Activated CD8-positive, alpha-beta memory T cell treated with anti-CD3 and anti-CD28 coated beads for 4 hours (primary cell): ENCODE measurements at places on chromosomes 1 and 21.

GRCh38 chr1:104830534-104830933 lies 1080.8 kb downstream of the AMY1C start:
- DNase-seq = no peak

DNA sequence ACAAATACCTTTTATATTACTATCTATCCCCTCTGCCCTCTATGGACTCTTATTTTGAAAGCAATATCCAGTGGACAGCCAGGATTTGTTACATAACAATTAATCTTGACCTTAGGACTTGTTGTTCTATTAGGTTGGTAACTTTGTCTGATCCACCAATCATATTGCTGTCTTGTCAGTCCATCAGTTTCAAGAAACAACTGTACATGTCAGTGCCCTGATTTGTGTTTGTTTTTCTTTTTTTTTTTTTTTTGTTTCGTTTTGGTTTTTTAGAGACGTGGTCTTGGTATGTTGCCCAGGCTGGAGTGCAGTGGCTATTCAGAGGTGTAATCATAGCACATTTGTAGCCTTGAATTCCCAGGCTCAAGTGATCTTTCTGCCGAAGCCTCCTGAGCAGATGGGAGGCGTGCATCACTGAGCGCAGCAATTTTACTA lies 1.5 kb upstream of the SCP2 start:
- no peak for DNase-seq

DNA sequence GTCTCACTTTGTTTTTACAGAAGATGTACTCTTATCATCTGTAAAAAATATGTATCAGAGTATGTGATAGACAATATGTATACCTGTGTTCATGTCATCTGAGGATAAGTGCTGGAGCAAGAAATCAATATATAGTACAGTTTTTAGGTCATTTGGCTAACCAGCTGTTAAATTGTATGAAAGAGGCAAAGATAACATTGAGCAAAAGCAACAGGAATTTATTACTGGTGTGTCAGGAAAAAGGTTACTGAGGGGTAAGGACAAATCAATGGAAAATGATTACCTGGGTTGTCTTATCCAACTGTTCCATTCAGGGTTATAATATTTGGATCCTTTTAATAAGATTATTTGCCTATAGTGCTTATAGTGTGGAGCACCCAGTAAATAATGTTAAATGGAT lies 4.9 kb downstream of the HIPK1 start:
- no peak for DNase-seq

- no peak for DNase-seq
These were observed 108.7 kb upstream of the ACTRT2 start for GRCh38 chr1:2912424-2913061.

GRCh38 chr1:172781513-172782140 lies 122.7 kb downstream of the FASLG start:
- no peak for DNase-seq

DNA sequence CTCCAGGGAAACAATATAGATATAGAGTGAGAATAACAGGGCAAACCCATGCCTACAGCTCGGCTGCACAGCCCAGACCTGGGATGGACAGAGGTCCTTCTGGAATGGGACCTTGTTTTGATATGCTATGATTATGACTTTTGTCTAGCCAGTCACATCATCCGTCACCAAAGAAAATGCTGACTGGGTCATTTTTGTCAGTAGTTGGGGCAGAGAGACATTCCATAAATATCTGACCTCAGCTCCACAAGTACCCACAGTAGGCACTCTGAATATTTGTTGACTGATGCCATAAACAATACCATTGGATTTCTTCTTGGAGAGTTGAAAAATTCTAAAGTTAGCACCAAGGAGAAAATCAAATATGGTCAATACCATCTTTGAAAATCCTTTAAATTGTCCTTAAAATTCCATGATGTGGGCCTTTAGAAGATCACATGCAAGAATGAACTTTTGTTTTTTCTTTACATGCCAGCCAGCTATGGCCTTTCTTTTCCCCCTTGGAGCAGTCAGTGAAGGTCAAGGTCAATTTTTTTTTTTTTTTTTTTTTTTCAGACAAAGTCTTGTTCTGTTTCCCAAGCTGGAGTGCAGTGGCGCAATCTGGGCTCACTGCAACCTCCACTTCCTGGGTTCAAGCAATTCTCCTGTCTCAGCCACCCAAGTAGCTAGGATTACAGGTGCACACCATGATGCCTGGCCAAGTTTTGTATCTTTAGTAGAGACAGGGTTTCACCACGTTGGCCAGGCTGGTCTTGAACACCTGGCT lies 7.3 kb downstream of the TMCO4 start:
- no peak for DNase-seq

DNA sequence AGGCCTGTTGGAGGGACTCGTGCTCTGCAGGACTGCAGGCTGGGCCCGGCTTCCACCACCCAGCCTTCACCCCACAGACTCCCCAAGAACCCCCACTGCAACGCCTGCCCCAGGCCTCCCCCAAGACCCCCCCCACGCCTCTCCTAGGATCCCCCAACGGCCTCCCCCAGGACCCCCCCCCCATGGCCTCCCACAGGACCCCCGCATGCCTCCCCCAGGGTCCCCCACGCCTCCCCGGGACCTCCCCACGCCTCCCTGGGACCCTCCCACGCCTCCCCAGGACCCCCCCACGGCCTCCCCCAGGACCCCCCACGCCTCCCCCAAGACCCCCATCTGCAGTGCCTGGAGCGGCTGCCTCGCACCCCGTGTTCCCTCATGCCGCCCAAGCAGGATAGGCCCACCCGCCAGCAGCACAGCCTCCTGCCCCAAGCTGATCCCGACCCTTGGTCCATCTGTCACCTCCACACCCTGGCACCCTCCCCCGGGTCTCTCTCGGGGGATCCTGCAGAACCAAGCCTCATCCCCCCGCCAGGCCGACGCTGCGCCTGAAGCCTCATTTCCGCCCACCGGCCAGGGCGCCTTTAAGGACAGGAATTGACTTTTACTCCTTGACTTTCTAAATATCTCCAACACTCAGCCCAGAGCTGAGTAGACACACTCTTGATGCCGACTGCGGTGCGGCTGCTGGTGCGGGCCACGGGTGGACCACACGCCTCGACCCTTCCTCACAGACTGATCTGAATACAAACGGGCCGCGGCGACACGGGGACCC lies 14.1 kb upstream of the RNF223 start:
- DNase-seq = no peak

DNA sequence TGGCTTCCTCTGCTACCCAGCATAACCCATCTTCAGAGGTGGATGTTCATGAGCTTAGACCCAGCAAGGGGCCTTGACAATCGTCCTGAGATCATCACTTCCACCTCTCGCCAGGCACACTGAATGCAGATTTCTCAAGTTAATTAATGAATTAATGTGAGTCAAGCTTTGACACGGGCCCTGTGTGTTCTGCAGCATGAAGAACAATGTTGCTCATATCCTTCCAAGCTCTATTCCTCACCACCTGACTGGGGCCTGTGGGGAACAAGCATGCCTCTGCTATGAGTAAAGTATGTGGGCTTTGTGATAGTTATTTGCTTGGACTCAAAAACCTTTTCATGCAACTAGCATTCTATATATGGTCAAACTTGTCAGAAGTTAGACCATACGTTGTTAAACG lies 122.0 kb downstream of the SEC16B start:
- DNase-seq = no peak

GRCh38 chr1:215282557-215282956 lies 200.0 kb downstream of the KCNK2 start:
- DNase-seq = no peak

DNA sequence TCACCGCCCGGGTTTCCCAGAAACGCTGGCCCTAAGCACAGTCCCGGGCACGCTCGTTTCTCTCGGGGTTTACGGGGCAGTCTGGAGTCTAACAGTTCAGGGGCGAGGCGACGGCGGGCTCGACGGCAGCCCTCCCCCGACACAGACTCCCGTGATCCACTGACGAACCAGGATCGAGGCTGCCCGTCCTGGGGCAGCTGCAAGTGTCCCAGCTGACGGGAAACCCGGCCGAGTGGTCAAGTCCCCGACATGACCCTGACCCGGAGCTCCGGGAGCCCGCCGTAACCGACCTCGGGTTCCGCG lies 494 bp downstream of the UBE2J2 start:
- no peak for DNase-seq

DNA sequence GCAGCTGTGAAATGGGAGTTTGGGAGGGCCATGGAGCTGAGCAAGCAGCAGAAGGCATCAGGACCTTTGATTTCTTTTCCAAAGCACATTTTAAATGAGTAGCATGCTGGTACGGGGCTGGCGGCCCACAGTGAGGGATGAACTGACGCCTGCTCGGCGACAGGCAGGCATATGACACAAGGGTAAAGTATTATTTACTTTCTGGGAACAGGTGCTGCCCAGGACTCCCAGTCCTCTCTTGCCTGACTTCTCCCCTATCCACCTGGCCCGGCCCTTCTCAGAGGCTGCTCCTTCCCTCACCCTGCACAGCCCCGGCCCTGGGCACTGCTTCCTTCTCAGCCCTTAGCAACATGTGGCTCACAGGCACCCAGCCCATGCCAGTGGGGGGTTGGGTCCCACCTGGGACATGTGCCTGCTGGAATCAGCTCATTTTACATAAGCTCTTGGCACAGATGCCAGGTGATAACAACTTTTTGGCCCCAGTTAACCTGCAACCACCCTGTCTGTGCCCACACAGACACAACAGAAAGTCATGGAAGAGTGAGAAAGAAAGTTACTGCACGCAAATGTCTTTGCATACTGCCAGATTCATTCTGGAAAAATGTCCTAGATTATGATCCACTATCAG lies 112.3 kb upstream of the GADD45A start:
- no peak for DNase-seq

DNA sequence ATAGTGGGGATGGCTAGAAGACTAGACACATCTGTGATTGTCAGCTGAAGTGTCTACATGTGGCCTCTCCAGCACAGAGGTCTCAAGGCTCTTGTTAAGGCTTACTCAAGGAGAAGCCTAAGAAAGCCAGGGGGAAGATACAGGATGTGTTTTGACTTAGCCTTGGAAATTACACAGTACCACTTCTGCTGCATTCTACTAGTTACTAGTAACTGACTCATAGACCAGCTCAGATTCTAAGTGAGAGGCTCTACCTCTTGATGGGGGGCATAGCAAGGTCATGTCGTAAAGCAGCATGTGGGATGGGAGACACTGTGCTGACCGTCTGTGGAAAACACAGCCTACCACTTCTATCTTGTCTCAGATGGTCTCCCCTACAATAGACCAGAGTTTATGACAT lies 99.5 kb downstream of the UBE2U start:
- no peak for DNase-seq

GRCh38 chr1:169245706-169246105 lies 121.9 kb downstream of the NME7 start:
- DNase-seq = no peak

DNA sequence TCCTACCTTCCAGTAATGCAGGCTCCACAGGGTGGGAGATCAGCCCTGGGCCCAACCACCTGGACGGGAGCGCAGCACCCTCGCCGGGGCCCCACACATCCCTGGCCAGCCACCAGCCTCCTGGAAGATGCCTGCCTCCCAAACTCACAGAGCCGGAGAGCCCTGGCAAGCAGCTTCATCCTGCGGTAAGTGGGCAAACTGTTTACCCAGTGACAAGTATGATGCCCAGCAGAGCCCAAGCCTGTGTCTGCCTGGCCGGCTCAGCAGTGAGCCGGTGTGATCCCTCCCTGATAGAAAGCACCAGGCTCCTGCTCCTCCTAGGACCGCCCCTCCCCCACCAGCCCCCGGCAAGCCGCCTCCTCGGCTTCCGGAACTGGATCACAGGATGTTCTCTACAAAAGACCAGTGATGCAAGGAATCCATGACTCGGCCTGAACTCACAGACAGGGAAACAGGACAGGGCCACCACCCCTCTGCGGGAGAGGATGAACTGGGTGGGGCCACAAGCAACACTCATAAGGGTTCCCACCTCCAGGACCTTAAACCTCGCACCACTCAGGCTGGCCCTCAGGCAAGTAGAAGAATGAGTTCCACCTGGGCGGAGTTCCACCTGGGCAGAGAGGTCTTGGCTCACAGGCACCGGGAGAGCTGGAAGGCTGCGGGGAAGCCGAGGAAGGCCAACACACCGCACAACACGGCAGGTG lies 7.9 kb downstream of the ACOT7 start:
- no peak for DNase-seq

GRCh38 chr1:204278958-204279357 lies 65.2 kb upstream of the GOLT1A start:
- DNase-seq = no peak

DNA sequence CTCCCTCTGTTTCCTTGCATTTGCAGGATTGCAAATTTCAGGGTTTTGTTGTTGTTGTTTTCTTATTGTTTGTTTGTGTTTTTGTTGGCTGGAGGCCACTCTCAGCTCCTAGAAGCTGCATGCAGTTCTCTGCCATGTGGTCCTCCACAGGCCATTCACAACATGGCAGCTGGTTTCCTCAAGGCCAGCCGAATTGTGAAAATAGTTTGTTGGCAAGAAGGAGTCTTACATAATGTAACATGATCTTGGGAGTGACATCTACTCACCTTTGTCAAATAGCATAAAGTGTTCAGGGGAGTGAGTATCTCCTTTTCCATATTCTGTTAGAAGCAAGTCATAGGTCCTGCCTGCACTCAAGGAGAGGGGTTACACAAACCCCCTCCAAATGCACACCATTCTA lies 10.6 kb upstream of the UAP1 start:
- DNase-seq = no peak

GRCh38 chr1:6497215-6497866 lies 5.9 kb upstream of the PLEKHG5 start:
- DNase-seq = no peak

DNA sequence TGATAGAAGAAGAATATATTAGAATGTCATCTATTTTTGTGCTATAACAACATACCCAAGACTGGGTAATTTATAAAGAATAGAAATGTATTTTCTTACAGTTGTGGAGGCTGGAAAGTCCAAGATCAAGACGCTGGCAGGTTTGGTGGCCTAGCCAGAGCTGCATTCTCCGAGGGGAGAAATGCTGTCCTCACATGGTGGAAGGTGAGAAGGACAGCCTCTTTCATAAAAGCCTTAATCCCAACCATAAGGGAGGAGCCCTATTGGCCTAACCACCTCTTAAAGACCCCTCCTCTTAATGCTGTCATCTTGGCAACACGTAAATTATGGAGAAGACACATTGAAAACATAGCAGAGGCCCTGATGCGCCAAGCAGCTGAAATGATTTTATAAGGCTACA lies 60.1 kb upstream of the KAZN start:
- no peak for DNase-seq

- no peak for DNase-seq
These were observed 213.5 kb downstream of the LYPLAL1 start for GRCh38 chr1:219387211-219387610.

- no peak for DNase-seq
These were observed 16.6 kb upstream of the PTP4A2 start for GRCh38 chr1:31954607-31955283.

GRCh38 chr1:21854090-21854750 lies 42.2 kb downstream of the LDLRAD2 start:
- no peak for DNase-seq
